ENCODE measurements at places on chromosomes 2 and 18.
A peak's percentile ranks its signal among the peaks of the same experiment; 100 is the strongest.

- peak; percentile 21 for DNase-seq
Measured at GRCh38 chr2:120436885-120437603, 91.1 kb downstream of the INHBB start.

GRCh38 chr2:231613331-231613662, 20.6 kb downstream of the TEX44 start:
- no peak for DNase-seq

- DNase-seq, result no peak
Measured at GRCh38 chr2:221551864-221552263, 20.2 kb downstream of the EPHA4 start.

GRCh38 chr18:45876161-45876560, 50.7 kb downstream of the SIGLEC15 start:
- DNase-seq, result no peak

DNA sequence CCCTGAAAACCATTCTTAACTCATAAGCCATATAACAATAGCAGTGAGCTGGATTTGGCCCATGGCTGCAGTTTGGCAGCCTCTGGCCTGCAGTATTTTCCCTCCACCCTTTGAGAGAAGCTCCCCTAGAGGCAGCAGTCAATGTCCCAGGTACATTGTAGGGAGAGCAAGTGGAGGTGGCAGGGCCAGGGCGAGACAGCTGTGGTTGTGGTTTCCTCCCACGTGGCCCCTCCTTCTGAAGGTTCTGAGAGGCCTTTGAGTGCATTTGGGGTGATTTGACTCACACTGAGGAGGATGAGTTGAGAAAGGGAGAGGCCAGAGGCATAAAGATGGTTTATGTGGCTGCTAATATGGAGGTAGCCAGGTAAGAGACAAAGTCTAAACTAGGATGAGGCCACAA, 45.5 kb upstream of the LDAH start:
- DNase-seq, result no peak

DNA sequence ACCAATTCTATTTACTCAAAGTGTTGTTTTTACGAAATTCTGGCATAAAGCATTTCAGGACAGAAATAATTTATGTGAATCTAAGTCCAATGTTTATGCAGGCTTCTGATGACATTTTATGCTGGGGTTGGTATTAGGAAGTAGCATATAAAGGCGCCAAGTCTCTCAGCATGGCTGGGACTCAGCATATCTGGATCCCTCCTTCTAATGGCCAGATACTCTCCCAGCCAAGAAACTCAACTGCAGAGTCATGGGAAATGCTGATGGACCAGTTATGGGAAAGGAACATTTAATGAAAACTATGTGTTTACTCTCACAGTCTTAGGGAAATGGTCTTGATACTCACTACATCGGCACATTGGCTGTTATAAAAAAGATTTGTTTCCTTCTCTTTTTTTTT, 392.2 kb downstream of the ARHGAP15 start:
- no peak for DNase-seq

- no peak for DNase-seq
Measured at GRCh38 chr2:143334837-143335236, 205.6 kb downstream of the ARHGAP15 start.

DNA sequence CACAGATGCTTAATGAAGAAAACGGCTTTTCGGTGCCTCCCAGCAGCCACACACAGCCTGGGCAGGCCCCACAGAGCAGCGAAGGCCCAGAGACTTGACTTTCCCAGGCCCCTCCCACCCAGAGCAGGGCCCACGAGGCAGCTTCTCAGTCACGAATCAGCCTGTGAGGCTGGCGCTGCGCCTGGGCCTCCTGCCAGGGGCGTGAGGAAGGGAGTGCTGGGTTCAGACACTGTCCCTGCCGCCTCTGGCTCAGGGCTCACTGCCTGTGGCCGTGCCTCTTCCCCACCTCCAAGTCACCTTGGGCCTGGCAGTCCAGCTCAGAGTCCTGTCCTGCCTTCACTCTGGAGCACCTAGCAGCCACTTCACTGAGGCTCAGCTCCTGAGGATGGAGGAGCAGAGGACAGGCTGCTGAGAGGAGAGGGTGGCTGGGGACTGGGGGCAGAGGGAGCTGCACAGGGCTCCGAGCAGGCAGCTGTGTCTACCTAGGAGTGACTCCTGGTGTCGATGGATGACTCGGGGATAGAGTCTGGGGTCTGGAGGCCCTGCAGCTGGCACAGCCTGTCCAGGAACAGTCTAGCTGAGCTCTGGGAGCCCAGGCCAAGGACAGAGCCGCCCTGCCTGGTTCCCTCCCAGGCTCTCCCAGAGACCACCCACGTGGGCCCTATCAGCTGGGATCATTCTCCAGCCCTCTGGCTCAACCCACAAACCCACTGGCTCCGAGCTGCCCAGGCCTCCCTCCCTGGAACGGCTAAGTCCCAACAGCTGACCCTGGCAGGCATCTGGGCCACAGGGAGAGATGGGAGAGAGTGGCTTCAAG, 36.4 kb upstream of the FOSL2 start:
- DNase-seq, result peak; percentile 86

DNA sequence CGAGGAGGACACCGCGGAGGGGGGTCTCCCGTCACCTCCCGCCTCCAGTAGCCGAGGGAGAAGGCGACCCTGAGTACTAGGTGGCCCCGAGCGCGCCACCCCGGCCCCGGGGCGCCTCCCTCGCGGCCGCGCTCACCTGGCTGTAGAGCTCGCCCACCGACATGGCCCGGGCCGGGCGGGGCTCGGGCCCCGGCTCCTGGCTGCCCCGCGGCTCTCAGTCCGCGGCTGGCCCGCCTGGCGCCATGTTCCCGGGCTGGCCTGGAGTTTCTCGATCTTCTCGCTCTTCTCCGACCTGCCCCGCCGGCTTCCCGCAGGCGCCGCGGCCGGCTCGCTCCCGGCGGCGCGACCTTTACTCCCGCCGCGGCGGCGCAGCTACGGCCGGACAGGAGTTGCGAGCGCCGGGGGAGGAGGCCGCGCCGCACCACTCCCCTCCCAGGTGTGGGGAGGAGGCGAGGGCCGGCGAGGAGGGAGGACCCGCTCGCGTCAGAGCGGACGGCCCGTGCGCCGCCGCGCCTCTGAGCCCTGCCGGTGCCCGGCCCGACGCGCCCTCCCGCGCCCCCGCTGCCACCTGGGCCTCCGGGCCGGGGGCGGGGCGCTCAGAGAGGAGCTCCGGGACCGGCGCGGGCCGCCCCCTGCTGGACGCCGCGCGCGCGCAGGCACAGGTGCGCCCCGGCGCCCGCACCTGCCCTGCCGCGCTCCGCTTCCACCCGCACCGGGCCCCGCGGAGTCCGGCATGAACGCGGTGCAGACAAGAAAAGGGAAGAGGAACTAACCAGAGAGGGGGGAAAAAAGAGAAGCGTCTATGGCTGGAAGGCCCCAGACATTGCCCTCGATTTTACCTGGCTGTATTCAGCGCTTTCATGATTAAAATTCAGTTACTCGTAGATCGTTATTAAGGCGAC, at the start of gene MYO5B:
MYO5B (minus strand) TSS at position 517 of the 902 bp plus-strand sequence; CDS start at position 163, 354 bp downstream.
- DNase-seq, result no peak

- DNase-seq, result no peak
Measured at GRCh38 chr2:231626449-231626848, 33.8 kb downstream of the TEX44 start.

Data from OCI-M1 (cell line).